NCI-H460 (cell line): ENCODE measurements at places on chromosomes 12 and 14. TPM values are rescaled to one million over a fixed set of nuclear protein-coding genes. Genes with fewer than 3 reads are reported as not detected.

GRCh38 chr12:6950401-6950801 is 755 bp upstream of the PTPN6 start:
- no peak for DNase-seq

DNA sequence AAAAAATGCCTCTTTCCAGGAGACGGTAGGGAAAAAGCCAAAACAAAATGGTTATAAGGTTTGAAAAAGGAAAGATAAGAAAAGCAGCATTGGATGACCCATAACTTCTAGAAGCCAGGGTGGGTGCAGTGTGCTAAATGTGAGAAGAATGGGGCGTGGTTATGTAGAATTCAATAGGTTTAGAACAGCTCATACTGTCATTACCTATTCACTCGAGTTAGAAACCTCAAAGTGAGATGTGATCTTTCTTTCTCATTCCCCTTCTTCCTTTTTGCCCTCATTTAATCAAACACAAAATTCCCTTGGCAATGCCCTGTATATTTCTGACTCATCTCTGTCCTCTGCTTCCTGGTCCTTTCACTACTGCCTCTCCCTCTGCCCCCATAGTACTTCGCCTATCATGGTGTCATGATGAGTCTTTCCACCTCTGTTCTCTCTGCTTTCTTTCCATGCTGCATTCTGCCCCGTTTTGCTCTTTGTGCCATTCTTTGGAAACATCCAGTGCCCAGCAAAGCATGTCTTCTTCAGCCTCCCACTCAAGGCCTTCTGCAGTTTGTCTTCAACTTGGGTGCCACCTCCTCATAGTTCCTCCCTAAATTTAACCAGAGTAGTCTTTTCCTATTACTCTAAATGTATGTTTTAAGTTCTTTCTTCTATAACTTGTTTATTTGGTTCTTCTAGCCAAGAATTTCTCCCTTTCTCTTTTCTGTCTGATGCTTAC is 496.3 kb downstream of the NRXN3 start:
- DNase-seq: no peak

DNA sequence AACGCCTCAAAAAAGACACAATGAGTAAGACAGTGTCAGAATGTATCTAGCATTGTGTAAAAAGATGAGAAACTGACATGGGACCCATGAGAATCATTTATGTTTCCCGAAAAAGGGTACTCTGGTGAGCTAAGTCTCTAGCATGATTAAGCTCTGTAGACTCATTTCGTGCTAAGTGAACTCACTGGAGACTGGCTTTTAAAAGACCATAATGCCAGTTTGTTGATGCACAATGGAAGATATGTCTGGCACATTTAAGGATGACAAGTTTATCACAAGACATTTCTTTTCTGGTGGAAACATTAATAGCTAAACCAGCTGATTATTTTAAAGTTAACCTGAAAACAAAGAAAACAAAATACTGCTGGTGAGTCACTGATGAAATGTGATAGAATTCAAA is 233.5 kb downstream of the SLC2A13 start:
- no peak for DNase-seq

GRCh38 chr12:121289962-121290361 is 6.5 kb downstream of the CAMKK2 start:
- DNase-seq: no peak

Gene TAS2R7
- total RNA-seq: not detected in 2 replicates

Gene PAH
- total RNA-seq: not detected in 2 replicates
